Kidney tubule cell (primary cell): ENCODE measurements at places on chromosomes 2 and 18.
A peak's percentile ranks its signal among the peaks of the same experiment; 100 is the strongest.

DNA sequence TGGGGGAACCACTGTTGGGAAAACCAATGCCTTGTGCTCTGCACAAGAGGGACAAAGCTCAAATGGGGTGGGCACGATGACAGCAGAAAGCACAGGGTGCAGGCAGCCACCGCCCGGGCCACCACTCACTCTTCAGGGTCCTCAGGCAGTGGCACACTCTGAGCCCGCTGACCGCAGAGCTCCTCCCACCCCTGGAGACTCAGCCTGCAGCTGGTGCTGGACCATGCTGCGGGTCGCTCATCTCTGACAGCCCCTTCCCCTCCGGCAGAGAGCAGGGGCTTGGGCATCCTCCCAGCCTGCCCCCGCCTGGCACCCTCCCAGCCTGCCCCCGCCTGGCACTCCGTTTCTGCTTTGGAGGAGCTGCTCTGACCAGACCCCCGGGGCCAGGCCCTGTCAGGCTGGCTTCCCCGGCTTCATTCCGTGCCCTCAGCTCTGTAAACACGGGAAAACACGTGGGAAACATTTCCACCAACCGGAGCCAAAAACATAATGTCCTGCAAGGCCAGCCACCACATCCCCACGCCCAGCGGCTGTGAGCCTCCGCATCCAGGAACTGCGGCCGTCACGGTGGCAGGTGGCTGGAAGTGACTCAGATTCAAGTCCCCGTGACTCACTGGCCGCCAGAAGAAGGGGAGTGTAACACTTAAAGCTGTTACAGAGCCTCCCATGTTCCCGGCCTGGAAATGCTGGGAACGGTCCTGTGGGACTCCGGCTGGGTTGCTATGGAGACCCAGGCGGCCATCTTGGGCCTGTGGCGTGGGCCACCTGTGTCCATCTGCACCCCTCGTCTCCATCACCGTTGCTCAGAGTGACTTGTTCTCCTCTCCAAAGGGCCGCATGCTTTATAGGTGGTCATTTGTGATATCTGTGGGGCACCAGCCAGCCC is 6.8 kb upstream of the SNED1 start:
- peak; percentile 97 for DNase-seq

- DNase-seq, result no peak
These were observed 151.4 kb downstream of the RPIA start for GRCh38 chr2:88842656-88843460.

GRCh38 chr2:47655563-47655880 is 127.4 kb upstream of the MSH6 start:
- DNase-seq, result no peak

- DNase-seq, result no peak
These were observed 21.2 kb downstream of the RTP5 start for GRCh38 chr2:241890524-241891235.

DNA sequence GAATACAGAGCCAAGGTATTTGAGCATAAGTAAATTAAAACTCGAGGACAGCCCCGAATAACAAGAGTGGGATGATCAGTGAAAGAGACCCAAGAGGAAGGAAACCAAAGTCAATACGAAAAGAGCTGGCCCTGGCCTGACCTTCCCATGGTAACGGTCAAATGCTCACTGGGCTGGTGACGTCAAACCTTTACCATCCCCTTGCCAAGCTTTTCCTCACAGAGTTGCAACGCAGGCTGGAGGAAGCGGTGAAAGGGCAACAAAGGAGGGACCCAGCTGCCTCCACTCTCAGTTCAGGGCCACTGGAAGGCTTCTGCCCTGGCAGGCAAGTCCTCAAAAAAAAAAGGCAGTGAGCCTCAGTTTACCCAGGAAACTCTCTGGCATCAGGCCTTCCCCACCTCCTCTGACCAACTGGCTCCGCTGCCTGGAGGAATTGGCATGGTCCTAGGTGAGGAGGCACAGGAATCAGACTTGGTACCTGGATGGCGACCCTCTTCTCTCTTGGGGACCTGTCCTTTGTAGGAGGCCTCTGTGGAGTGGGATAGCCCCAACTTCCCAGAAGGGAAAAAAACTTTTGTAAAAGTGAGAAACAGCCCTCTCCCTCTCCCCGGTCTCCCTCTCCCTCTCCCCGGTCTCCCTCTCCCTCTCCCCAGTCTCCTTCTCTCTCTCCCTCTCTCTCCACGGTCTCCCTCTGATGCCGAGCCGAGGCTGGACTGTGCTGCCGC is 212.4 kb downstream of the ANAPC1 start:
- peak; percentile 49 for DNase-seq

- DNase-seq, result peak; percentile 49
These were observed 88.9 kb downstream of the POLE4 start for GRCh38 chr2:75047189-75047991.

DNA sequence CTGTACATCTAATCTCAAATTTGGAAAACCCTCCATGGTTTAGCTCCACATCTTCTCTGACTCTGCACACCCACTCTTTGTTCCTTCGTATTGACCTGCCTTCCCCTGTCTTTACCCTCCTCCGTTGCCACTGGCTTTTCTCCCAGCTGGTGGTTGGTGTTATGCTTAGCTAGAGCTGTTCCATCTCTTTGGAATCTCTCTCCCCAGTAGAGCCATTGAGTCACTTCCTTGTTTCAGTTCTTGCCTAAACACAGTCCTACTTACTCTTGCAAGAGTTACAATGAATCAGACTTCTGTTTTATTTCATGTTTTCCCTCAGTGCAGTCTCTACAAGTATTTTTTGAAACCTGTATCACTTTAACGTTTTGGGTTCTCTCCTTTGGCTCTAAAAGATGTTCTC is 263.9 kb downstream of the LTBP1 start:
- DNase-seq, result peak; percentile 95

GRCh38 chr2:222865301-222865700 is 4.5 kb downstream of the ACSL3 start:
- no peak for DNase-seq

DNA sequence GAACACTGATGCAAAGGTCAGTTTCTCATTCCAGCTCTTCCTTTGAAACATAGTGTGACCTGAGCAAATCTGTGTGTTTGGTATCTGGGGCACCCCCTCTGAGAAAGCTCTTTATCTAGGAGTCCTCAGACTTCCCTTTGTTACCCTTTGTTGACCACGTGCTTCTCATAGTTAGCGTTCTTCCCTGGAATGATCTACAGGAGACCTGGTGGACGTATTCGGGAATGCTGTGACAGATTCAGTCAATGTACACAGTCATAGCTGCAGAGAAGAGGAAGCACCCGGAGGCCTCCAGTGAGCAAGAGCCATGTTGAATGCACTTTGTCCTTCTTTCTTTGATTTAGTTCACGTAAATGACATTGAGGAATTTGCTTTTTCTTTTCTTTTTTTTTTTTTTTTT is 10.7 kb upstream of the CHMP1B start:
- peak; percentile 16 for DNase-seq

DNA sequence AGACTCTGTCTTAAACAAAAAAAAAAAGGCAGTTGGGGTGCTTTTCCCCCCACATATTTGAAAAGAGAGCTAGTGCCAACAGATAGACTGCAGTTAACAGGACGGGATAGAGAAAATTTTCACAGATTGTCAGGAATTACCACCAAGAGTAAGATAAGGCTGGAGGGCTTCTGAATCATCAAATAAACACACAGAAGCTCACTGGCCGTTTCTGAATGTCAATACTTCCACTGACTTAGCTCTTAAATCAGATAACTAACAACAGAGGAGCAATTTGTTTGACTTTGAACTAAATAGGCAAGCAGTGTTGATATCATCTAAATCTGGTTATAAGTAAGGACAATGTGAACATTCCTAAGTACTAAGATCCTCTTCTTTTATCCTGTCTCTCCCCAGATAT is 34.7 kb downstream of the PIEZO2 start:
- DNase-seq, result no peak

GRCh38 chr18:28048612-28049011 is 128.3 kb downstream of the CDH2 start:
- no peak for DNase-seq

- DNase-seq, result peak; percentile 78
These were observed 193.0 kb downstream of the RAB3GAP1 start for GRCh38 chr2:135245071-135245470.

- no peak for DNase-seq
These were observed 176.9 kb downstream of the BCL2 start for GRCh38 chr18:63142594-63143225.

DNA sequence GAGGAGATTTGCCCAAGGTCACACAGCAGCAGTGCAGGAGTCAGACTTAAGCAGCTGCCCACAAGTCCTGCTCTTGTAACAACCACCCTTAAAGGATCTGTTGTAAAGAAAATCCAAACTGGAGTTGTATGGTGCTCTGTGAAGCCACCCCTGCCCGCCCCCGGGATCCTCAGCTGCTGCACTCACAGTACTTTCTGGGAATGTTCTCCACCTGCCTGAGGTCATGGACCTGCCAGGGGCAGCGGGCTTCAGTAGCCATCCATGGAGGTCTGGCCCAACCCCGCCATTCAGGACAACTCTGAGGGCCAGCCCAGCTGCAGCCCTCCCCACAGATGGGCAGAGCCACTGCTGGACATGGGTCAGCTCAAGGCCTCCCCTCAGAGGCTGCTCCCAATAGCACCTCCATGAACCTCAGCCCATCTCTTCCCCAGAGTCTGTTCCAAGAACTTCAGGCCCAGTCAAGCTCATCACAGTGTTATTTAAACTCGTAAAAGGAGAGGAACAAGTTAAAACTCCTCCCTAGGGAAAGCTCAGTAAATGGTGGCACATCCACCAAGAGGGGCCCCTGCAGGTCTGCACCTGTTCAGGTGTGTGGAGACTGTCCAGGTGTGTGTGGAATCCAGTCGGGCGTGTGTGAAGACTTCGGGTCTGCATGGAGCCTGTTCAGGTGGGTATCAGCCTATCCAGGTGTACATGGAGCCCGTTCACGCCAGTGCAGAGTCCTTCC is 39.4 kb upstream of the GPC1 start:
- DNase-seq, result no peak

DNA sequence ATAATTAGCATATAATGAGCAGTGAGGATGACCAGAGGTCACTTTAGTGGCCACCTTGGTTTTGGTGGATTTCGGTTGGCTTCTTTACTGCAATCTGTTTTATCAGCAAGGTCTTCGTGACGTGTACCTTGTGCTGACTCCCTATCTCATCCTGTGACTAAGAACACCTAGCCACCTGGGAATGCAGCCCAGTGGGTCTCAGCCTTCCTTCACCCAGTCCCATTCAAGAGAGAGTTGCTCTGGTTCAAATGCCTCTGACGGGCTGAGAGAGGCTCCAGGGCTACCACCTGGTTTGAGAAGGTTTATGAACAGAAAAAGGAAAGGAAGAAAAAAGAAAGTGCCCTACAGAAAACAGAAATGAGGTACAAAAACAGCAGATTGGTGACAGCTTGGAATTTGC is 738.7 kb downstream of the SOCS6 start:
- DNase-seq, result peak; percentile 9

GRCh38 chr2:234967870-234968208 is 16.0 kb downstream of the SH3BP4 start:
- no peak for DNase-seq

DNA sequence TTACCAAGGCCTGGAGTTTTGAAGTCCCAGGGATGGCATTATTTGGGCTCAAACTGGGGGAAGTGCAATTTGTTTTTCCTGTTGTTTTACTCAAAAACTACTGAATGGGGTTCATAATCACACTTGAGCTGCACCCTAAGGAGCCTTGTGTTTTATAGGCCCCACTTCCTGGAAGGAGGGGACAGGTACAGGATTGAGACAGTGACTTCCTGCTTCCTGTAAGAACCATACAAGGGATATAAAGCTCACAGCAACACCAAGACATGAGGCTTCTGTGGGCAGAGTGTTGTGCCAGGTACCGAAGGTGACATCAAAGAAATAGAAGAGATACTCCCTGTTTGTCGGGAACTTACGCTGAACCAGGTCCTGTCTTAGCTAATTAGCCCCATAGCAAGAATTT is 70.4 kb upstream of the SKOR2 start:
- no peak for DNase-seq

GRCh38 chr2:85353876-85354285 is 447 bp downstream of the RETSAT start:
- peak; percentile 40 for DNase-seq

GRCh38 chr2:120658042-120658769 is 77.5 kb upstream of the GLI2 start:
- no peak for DNase-seq

DNA sequence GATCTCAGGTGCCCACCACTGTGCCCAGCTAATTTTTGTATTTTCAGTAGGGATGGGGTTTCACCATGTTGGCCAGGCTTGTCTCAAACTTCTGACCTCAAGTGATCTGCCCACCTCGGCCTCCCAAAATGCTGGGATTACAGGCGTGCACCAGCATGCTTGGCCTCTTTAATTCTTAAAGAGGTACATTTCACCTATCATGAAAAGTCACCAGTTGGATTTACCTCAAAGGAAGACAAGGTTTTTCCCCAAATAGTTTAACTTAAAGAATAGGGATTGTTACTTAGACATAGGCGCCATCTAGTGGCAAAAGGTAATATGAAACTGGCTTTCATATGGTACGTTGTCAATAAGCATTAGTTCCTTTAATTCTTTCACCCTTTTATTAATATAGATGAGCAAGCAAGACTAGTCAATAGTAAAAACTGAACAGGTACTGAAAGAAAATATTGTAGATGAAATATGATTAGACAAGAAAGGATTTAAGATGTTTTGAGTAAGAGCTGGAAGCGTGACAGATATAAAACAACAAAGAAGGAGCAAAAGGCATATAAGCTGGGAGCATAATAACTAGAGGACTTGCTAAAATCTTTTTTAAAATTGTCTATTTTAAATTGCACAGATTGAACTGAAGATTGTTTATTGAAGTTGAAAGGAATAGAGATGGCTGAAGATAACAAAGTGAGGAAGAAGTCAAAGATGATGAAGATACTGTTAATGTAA is 35.0 kb upstream of the PSMD14 start:
- DNase-seq, result peak; percentile 65

- peak; percentile 48 for DNase-seq
These were observed 1.2 kb downstream of the DLX1 start for GRCh38 chr2:172086241-172087206.

- peak; percentile 95 for DNase-seq
These were observed 16.5 kb downstream of the B3GNT7 start for GRCh38 chr2:231411831-231412617.

- peak; percentile 88 for DNase-seq
These were observed 68.8 kb upstream of the KCTD1 start for GRCh38 chr18:26617151-26617554.

DNA sequence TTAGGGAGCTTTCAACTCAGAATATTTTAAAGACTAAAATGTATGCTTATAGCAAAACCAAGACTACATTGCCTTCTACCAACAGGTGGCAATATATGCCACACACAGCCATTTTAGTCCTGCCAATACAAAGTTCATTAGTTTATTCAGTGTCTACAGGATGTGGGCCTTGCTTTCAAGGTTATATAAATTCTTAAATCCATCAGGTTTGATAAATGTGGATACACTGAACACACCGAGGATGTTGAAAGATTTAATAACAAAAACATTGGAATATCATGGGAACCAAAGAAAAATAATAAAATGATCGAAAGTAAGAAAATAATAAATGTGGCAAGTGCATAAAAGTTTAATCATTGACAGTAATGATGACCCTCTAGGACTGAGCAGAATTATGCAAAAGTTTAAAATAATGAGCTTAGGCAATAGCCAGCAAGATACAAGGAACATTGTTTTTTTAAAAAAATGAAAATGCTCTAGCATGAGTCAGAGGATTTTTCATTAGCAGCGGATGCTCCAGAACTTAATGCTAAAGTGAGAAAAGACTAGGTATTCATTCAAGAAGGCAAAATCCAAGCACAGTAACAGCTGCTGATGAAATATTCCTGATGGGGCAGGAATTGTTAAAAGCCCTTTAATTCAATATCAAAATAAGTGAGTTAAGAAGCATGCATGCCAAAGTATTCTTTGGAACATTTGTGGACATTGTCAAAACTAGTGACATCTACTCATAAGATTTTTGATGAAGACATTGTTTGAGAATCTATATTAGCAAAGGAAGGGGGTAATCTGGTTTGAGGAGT is 14.2 kb downstream of the SCN9A start:
- DNase-seq, result peak; percentile 50
